SJSA1 (cell line): ENCODE measurements at places on chromosomes 5 and 9. TPM values are rescaled to one million over a fixed set of nuclear protein-coding genes. Genes with fewer than 3 reads are reported as not detected.

Gene TRIM7
- total RNA-seq = 28.0 and 45.2 TPM in 2 replicates

DNA sequence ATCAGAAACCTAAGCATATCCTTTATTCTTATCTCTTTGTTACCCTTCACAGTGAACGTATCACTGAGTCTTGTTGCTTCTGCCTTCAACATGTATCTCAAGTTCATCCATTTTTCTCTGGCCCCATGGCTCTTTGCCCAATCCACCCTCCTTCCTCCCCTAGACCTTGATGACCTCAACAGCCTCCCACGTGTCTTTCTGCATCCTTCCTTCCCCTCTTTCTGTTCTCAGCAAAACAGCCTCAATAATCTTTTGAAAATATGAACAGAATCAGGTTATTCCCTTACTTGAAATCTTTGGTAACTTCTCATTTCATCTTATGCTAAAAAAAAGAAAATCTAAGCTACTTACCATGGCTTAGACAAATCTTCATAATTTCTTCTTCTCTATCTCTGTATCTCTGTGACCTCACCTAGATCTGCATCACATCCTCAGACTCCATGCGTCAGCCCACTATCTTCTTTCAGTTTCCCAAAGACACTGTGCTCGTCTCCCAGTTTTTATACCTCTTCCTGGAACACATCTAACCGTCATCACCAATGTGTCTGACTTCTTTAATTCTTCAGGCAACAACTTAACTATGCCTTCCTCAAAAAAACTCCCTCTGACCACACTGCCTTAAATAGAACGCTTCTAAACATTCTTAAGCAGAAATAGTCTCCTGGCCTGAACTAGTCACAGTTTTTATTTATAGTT lies 208.0 kb downstream of the PARP8 start:
- no peak for DNase-seq

DNA sequence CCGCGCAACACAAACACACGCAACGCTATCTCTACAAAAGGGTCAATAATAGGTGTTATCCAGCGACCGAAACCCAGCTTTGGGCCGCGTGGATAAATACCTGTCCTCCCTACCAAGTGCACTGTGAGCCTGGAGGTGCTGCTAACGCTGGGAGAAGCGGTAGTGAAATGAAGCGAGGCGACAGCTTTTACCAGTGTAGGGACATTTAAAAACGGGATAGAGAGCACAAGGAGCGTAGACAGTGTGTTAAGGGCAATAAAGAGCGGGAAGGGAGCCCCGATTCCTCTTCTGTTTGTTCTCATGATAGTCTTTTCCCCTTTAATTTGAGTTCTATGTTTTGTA lies 421 bp upstream of the DEPDC1B start:
- no peak for DNase-seq

DNA sequence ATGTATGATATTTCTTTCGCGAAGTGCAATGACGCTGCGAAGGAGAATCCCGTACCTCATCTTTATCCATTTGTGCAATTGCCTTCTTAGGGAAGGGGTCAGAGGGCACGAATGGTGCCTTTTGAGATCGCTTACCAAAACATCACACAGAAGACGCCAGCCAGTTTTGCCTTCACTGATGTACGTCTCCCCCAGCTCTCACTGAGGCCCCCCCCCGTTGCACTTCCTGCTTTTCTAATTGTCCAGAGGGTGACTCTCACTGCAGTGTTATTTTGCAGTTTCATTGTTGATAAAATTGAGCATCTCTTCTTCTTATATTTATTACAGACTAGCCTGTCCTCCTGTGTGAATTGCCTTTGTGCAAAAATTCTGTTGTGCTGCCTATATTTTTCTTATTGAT lies 39.0 kb upstream of the CACNA1B start:
- no peak for DNase-seq

DNA sequence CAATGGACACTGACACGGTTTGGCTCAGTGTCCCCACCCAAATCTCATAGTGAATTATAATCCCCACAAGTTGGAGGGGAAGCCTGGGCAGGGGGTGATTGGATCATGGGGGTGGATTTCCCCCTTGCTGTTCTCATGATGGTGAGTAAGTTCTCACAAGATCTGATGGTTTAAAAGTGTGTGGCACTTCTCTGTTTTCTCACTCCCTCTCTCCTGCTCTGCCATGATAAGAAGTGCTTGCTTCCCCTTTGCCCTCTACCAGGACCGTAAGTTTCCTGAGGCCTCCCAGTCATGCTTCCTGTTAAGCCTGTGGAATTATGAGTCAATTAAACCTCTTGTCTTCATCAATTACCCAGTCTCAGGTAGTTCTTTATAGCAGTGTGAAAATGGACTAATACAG lies 115.8 kb upstream of the KIF2A start:
- DNase-seq = no peak
